ENCODE measurements at places on chromosomes 7 and 10.

- DNase-seq = no peak
Observed at GRCh38 chr10:42926843-42927242, 144.2 kb downstream of the BMS1 start.

GRCh38 chr10:124319926-124320391 lies 98.8 kb downstream of the OAT start:
- DNase-seq = no peak

- DNase-seq = no peak
Observed at GRCh38 chr7:99099499-99100077, 44.3 kb downstream of the SMURF1 start.

DNA sequence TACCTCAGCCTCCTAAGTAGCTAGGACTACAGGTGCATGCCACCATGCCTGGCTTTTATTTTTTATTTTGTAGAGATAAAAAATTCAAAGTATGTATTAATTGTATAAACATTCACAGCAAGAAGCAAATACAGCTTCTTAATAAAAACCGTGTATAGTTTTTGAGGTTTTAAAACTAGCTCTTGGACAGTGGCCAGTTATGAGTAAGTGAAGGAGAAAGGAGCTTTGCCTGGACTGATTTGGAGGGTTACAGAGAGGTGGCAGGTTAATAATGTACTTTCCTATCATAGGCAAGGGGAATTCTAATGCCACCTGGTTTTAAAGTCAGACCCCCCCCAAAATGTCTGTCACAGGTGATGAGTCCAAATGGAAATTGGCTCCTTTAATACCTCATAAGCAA lies 43.4 kb downstream of the ZNRF2 start:
- no peak for DNase-seq

- no peak for DNase-seq
Observed at GRCh38 chr7:94243066-94243711, 151.5 kb upstream of the COL1A2 start.

- no peak for DNase-seq
Observed at GRCh38 chr7:102147008-102147407, 139.7 kb upstream of the SH2B2 start.

- no peak for DNase-seq
Observed at GRCh38 chr10:11846542-11846941, 23.4 kb downstream of the PROSER2 start.

- no peak for DNase-seq
Observed at GRCh38 chr7:104089612-104090011, 100.2 kb upstream of the RELN start.

GRCh38 chr10:60574388-60574787 lies 184.7 kb upstream of the ANK3 start:
- DNase-seq = no peak

DNA sequence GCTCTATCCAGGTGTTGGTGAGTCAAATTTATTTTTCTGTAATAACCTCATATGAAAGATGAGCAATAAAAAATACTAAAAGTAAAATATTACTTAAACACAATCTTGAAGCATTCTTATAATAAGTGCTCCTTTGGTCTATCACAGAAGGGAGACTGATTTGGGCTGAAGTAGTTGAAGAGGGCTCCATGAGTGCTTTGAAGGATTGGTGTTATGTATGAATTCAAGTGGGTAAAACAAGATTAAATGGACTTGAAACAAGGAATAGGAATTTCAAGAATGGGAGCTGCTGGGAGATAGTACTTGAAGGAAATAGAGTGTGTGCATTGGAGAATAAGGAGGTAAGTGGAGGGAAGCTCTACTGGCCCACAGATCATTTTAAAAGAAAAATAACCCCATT lies 7.3 kb upstream of the OR2A2 start:
- no peak for DNase-seq

DNA sequence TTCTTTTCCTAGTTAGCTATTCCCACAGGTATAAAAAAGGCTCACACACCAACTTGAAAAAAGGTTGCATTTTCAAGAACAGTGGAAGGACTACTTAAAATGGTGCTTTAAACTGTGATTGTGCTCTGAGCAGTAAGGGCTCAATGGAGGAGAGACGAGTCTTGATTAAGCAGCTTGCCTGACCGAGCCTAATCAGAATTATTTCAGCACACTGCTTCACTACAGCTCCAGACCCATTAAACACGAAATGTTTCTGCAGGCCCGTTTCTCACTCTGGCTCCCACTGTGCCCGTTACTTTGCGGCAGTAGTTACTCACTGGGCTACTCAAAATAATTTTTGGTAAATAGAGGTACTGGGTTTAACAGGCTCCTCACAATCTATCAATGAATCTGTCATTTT lies 126.0 kb downstream of the NRCAM start:
- DNase-seq = no peak

- no peak for DNase-seq
Observed at GRCh38 chr10:100345570-100346330, 1.3 kb upstream of the SCD start.

DNA sequence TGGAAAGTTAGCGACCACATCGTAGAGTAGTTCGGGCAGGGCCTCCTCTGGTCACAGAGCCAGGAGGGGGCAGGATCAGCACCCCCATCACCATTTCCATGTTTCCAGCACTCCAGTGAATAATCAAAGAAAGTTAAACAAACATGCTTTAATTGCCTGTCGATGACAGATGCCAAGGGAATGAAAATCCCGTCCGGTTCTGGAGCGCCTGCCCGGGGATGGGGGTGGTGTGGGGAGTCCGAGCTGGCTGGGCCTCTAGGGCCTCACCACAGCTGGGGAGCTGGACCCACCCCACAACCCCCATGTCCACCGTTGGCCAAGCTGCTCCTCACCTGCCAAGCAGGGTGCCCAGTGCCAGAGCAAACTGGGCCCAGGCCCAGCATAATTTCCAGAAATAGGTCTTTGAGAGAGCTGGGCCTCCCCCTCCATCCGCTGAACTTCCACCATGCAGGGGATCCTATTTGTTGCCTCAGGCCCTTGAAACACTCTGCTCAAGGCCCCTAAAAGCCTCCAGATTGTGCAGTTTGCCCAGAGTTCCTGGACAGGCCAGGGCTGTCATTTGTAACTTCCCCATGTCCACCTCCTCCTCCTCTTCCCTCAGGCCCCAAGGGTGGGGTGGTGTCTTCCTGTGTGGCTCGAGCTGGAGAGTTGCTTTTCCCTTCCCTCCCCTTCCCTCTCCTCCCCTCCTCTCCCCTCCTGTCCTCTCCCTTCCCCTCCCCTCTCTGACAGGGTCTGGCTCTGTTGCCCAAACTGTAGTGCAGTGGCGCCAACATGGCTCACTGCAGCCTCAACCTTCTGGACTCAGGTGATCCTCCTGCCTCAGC lies 101.0 kb downstream of the MYL10 start:
- no peak for DNase-seq

DNA sequence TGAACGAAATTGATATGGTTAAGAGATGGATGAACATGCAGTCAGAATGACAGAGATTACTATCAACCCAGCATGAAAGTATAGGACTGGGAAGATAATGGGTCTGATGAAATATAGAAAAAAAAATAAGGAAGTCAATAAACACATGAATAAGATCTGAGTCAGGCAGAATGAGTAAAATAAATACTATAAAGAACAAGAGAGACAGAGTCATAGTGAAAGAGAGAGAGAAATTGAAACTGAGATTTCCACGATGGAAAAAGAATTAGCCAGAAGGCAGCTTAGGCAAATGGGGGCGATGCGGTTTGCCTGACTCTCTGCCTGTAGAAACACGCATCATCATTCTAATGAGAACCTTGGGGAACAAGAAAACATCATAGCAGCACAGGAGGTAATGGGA lies 26.6 kb downstream of the SEMA3D start:
- DNase-seq = no peak

GRCh38 chr10:111233439-111233838 lies 156.6 kb downstream of the ADRA2A start:
- no peak for DNase-seq

DNA sequence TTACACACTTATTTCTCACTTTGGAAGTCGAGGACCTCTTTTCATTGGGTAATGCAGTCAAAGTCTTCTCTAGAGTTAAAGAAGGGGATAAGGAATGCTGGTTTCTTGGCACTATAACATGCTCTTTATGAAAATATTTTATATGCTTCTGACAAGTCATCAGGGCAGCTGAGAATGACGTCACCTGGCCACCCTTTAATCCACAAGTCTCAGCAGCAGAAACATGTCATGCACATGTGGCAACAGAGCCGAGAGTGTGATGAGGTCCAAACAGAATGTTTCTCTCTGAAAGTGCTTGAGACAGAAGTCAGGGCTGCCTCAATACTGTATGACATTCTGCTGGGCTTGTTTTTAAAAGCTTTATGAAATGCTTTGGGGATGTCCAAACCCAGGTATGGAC lies 63.5 kb upstream of the C10orf90 start:
- DNase-seq = no peak

GRCh38 chr7:114695182-114695581 lies 226.7 kb upstream of the MDFIC start:
- DNase-seq = no peak

- DNase-seq = peak; percentile 99
Observed at GRCh38 chr7:73827567-73828106, 3.2 kb upstream of the CLDN4 start.

- peak; percentile 11 for DNase-seq
Observed at GRCh38 chr7:108376206-108376605, 80.0 kb downstream of the NRCAM start.

GRCh38 chr10:131391936-131392335 lies 80.4 kb upstream of the TCERG1L start:
- DNase-seq = no peak

GRCh38 chr10:45655219-45655618 lies 17.4 kb downstream of the ZFAND4 start:
- DNase-seq = no peak

DNA sequence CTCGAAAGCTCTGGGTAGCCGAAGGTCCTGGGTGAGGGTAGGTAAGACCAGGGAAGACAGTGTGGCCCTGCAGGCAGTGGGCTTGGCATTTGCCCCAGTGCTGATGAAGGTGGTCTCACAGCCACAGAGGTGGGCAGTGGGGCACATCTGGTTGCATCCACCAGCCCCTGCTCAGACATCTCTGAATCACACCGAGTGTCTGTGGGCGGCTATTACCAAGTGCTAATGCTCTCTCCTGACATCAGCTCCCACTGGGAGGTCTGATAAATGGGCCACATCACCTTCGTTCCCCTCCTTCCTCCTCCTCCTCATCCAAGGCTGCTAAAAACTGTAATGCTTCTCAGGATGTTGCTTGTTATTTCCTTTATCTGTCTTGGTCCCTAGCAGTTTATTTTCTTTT lies 330.9 kb upstream of the COBL start:
- no peak for DNase-seq

- DNase-seq = no peak
Observed at GRCh38 chr10:1270906-1271305, 214.7 kb downstream of the WDR37 start.

DNA sequence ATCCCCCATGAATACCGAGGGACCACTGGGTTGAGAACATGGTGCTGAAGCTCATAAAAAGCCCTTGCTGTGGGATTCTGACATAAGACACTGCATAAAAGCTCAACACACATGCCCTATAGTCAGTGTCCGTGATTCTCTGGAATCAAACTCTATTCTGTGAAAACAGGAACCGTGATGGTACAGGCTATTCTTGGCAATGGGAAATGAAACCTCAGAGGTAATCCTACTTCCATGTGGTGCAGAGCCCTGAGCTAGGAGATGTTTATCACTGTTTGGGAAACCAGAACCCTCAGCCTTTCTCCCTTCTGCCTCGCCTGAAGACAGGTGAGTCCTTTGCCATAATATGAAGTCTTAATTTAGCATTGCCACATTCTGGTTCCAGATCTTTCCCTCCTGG lies 80.8 kb upstream of the PRSS1 start:
- DNase-seq = no peak

DNA sequence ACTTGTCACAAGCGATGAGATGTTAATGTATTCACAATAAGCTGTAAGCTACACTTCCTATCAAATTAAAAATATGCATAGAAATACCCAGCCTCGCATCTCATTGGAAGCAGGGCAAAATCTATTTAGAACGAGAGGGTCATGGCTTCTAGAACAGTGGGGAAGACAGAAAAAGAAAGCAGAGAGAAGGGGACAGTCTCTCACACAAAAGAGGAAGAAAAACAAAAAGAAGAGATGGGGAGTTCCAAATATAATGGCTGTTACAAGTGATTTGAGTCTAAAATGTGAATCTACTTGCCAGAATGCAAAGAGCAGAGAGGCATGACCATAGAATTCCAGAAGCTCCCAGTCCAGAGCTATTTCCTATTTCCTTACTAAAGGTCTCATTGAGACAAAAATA lies 13.8 kb downstream of the LRRN3 start:
- no peak for DNase-seq

DNA sequence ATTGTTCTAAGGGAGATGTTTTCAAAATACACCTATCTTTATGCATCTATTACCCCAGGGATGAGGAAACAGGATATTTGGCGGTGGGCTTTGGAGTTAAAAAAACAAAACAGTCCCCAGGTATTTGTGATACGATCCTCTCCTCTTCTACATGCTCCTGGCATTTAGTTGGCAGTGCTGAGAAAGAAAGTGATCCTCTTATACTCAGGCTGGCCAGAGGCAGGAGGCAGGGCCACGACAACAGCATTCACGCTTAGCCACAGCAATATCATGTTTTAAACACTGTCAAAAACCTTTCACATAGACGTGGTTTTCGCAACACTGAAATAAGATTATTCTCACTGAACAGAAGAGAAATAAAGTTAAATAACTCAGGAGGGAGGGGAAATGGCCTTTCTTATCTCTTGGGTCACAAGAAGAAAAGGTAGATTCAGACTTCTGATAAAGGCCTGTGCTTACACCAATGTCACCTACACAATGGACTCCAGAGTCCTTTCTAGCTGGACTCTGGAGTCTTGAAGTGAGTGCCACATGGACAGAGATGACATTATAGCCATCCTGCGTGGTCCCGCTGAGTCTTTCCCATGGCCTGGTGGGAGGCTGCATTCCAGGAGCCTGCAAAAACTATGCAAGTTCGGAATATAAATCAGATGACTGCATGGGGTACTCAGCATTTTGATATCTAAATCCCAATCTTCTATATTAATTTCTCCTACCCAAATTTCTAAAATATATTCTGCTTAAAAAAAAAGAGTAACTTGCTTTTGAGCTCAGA lies 88.7 kb downstream of the PIP4K2A start:
- no peak for DNase-seq

GRCh38 chr7:133702078-133702477 lies 425.1 kb upstream of the LRGUK start:
- no peak for DNase-seq

DNA sequence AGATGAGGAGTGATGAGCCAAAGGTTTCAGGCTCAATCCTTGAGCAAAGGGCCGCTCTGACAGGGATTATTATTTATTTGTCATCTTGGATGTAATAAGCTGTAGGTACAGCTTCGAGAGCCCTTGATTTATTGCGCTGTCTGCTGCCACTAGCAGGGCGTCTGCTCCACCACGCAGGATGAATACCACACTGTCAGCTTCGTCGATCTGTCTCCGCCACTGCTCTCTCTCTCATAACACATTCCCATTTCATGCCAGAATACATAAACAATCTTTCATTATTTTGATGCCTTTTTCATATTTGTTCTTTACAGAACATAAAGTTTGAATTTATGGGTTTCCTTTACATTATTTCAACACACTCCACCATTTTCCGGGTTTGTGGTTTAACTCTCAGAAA lies 276.6 kb downstream of the LRMDA start:
- DNase-seq = peak; percentile 69
